ENCODE measurements at places on chromosomes 7 and 10.

GRCh38 chr7:100372694-100373093 lies 593 bp upstream of the PILRA start:
- DNase-seq, result no peak

DNA sequence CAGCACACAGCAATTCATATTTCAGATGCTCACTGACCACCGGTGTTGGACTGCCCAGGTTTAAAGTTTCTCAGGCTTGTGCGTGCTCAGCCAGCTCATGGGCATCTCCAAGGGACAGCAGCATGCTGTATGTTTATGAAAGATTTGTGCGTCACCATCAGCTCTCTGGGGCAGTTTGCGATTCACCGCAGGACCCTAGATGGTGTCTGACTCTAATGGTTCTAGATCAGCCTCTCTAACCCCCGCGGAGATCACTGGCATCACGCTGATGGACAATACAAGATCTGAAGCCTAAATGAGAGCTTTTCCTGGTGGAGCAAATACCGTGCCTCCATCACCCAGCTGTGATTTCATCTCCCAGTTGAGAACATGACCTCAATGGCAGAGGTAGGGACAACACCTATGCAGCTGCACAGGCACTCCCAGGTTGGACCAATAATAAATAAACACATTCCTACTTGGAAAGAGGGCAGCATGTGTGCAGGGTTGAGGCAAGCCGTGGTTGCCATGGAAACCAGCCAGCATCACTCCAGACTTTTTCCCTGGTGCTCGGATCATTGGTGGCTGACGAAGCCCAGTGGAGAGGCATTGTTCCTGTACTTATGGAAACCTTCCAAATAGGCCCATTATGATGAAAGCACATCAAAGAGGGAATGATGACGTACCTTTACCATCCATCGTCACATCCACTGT lies 253.6 kb downstream of the KCNMA1 start:
- no peak for DNase-seq

GRCh38 chr10:61973906-61974305 lies 72.4 kb downstream of the ARID5B start:
- DNase-seq, result no peak

- DNase-seq, result no peak
Observed at GRCh38 chr10:101616415-101617101, 28.4 kb downstream of the DPCD start.

GRCh38 chr10:96831867-96832720 lies at the start of gene LCOR:
LCOR (plus strand) TSS chr10:96832298; CDS start chr10:96949058, 116,760 bp downstream.
- peak; percentile 68 for DNase-seq

Data from stimulated activated CD4-positive, alpha-beta T cell treated with anti-CD3 and anti-CD28 coated beads, Interleukin-1b, Interleukin-23, amount 100 ng/mL, for 24 hours (primary cell).